ENCODE measurements at places on chromosomes 1 and 21.

DNA sequence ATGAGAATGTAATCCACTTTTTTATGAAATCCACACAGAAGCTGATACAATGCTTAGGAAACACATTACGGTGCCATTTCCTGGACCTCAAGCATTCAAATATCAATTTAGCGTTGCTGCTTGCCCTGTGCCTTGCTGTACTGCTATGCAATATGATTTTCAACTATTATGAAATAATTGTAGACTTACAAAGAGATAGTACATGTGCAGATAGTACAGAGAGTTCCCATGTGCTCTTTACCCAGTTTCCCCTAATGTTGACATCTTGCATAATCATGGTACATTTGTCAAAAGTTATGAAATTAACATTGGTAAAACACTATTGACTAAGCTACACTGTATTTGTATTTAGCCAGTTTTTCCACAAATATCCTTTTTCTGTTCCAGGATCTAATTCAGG, 37.7 kb upstream of the PTBP2 start:
- DNase-seq: no peak

DNA sequence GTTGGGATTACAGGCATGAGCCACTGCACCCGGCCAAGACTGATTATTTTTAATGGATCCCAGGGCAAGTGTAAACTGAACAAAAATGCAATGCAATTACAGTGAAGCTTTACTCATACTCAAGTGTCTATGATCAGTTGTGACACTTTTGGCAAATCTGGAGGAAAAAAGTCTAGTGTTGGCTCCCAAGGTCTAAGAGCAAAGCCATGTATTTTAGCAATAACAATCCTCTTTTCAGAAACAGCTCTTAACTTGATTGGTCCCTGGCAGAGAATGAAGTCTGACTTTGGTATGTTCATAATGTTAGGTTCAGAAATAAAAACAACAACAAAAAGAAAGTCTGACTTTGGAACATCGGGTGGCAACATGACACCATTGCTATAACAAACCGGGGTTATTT, 40.2 kb upstream of the C1orf53 start:
- DNase-seq: no peak

GRCh38 chr21:38139380-38140168, 117.2 kb upstream of the KCNJ15 start:
- DNase-seq: no peak

DNA sequence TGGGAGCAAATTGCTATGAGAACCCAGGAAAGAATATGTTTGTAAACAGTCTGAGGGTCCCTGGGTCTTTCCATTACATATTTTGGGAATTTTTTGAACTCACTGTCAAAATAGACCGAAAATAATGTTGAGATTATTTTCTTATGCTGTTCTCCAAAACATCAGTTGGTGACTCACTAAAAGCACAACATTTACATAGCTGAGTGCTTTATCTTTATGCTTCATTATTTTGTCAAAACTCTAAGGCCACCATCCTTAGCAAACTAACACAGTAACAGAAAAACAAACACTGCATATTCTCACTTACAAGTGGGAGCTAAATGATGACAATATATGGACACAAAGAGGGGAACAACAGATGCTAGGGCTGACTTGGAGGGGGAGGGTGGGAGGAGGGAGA, 459.3 kb downstream of the ADGRL2 start:
- DNase-seq: no peak

GRCh38 chr1:47901001-47901575, 96.1 kb downstream of the TRABD2B start:
- DNase-seq: no peak

- no peak for DNase-seq
Measured at GRCh38 chr1:168613038-168613451, 36.6 kb downstream of the XCL1 start.

DNA sequence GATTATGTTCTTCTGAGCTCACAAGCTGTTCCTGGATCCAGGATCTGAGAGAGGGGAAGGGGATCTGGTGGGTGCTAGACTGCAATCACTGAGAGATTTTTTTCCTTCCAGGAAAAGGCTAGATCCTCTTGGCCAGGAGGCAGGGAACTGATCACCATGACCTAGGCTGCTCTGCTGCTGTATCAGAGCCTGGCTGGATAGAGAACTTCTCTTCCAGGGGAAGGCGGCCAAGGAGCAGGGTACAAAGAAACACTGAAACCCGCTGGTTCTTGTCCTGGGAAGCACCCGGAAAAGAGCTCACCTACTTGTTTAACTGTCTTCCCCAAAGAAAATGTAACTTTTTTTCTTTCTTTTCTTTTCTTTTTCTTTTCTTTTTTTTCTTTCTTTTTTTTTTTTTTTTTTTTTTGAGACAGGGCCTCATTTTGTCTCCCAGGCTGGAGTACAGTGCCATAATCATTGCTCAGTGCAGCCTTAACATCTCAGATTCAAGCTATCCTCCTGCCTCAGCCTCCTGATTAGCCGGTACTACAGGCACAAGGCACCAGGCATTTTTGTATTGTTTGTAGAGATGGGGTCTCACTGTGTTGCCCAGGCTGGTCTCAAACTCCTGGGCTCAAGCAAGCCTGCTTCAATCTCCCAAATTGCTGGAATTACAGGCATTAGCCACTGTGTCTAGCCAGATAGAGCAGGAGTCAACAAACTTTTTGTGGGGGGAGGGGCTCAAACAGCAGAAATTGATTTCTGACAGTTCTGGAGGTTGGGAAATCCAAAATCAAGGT, 12.4 kb upstream of the RPS6KA1 start:
- DNase-seq: no peak

DNA sequence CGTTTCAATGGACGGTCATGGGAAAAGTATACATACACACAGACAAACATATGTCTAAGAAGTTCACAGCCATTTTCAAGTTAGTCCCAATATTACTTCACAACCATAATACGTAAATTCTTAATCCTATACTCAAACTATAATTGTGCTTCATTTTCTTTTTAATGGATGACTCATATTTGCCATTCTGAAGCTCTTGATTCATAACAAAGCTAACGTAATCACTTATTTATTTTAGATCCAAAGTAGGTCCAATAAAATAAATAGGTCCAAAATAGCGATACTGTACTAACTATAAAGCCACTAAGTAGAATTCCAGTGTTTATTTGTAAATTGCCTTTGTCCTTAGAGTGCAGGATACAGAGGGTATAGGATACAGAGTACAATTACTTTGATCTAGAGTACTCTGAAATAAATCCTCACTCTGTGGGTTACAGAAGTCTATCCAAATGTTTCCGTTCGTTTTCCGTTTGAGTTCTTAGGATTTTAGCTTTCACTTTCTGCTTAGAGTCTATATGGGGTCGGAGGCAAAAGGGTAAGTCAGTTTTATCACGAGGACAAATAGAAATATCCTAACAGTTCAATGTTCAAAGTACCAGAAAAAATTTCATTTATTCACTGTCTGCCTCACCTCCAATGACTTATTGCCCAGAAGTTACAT, 8.8 kb upstream of the C1orf115 start:
- no peak for DNase-seq

DNA sequence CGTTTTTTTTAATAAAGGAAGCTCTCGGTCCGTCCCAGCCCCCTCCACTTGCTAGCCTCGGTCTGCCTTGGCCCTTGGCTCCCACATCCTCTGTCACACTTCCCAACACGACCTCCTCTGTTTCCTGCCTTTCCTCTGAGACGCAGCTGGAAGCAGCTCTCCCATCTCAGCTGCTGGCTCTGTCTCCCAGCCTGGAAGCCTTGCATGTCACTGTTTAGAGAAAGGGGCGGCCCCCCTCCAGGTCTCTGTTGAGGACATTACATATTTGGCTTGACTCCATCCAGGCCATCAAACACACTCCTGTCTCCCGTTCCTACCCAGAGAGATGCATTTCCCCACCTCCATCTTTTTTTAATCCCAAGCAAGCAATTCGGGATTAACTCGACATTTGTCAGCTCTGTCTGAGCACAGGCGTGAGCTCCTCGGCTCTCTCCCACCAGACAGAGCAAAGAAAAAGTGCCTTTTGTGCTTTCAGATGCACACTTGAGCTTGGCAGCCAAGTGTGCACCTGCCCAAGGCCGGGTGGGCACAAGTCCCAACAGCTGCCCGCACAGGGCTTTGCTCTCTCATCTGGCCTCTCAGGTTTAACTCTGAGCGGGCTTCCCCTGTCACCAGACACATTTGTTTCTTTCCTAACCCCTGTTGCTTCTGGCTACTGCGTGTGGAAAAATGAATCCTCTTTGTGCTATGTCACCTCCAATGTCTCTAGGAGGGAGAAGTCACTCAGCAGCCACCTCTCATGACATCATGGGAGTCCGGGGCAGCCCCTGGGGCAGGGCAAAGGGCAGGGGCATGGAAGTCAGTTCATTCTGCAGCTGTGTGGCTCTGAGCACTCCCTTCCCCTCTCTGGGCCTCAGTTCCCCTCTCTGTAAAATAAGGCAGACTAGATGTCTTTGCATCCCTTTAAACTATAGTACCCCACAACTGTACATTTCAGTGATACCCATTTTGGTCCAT, 108.3 kb downstream of the KCND3 start:
- DNase-seq: no peak

- DNase-seq: no peak
Measured at GRCh38 chr21:20942523-20942922, 55.7 kb upstream of the NCAM2 start.

- DNase-seq: no peak
Measured at GRCh38 chr1:115323366-115324004, 14.6 kb downstream of the NGF start.

GRCh38 chr1:9606948-9607347, 18.2 kb downstream of the TMEM201 start:
- no peak for DNase-seq

All from hematopoietic multipotent progenitor cell treated with erythropoietin and hydrocortisone succinate and interleukin-3 and kit ligand, for 15 days (in vitro differentiated cells).